ENCODE measurements at places on chromosomes 1 and 21.

GRCh38 chr1:67791686-67792085 lies 41.6 kb downstream of the GNG12 start:
- no peak for DNase-seq

DNA sequence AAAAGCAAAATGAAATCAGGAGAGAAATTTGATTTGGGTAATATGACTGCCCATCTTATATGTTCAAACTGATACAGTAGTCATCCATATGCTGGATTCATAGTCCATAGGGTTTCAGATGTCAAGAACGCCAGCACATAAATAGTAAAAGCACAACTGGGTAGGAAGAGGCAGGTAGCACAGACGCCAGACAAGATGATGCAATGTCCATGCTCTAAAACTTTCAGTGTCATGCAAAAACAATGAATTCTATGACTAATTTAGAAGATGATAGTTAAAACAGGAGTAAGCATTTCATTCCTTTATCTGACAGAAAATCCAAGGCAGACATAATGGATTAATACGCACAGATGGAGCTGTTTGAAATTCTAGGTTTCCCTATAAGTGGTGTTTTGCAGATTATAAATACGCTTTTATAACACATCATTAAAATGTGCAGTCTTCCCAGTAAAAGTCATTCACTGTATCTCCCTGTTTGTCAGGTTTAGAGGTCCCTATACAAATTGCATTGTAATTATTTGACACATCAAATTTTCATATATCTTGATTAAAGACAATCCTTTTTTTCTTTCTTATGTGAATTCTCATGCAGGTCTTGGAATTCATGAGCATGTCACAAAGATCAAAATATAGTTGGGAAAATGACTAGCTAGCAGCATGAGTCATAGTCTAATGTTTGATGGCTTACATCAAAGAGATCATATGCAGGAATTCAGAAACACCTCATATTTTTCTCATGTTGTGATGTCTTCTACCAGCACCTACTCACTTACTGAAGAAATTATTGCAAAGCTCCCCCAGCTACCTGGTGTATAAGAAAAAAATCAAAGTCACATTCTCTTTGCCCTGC lies 139.9 kb downstream of the DSCAM start:
- DNase-seq, result no peak

- no peak for DNase-seq
Measured at GRCh38 chr1:61828805-61829204, 86.5 kb downstream of the PATJ start.

DNA sequence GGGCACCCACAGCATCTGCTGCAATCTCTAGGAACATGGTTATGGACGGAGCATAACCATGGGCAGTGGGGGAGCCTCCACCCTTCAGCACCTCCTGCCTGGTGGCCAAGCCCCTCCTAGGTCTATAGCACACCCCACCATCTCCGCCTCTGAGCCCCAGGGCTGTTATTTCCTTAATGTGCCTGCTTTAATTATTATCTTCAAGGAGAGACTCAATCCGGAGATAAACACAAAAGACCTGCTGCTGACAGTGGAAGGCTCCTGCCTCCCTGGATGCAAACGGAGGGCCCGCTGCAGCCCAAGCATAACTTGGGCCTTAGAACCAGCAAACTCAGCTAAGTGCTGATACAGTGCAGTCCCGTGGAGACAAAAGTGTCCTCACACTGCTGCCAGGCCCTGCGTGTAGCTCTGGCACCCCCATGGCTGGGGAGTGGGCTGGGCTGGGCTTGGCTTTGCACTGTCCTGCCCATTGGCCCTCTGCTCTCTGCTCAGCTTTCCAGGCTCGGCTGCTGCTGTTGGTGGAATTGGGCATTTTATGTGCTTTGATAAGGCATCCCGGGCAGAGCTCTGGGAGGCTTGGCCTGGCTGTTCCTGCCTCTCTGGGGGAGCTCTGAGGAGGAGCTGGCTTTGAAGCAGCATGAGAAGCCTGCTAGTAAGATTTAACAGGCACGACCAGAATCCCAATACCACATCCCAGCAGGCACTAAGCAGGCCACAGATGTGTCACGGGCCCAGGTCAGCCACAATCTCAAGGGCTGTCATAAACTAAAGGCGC lies 620.2 kb downstream of the PTPRU start:
- no peak for DNase-seq

DNA sequence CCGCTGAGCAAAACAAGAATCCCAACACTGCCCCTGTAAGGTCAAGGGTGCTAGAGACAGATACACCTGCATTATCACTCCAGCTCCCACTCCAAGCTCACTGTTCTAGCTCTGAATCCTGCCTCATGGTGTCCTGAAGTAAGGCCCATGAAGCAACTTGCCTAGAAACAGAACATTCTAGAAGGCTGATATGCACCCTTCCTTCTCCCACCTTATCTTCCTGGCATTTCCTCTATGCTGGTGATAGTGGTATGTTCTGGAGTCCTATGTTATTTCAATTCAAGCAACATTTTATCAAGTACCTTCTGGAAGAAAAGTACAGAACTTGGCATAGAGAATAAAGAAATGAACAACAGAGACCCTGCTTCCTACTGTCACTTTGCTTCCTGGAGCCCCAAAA lies 317.1 kb upstream of the KAZN start:
- no peak for DNase-seq

GRCh38 chr1:1199961-1200875 lies 6.2 kb downstream of the TNFRSF18 start:
- no peak for DNase-seq

DNA sequence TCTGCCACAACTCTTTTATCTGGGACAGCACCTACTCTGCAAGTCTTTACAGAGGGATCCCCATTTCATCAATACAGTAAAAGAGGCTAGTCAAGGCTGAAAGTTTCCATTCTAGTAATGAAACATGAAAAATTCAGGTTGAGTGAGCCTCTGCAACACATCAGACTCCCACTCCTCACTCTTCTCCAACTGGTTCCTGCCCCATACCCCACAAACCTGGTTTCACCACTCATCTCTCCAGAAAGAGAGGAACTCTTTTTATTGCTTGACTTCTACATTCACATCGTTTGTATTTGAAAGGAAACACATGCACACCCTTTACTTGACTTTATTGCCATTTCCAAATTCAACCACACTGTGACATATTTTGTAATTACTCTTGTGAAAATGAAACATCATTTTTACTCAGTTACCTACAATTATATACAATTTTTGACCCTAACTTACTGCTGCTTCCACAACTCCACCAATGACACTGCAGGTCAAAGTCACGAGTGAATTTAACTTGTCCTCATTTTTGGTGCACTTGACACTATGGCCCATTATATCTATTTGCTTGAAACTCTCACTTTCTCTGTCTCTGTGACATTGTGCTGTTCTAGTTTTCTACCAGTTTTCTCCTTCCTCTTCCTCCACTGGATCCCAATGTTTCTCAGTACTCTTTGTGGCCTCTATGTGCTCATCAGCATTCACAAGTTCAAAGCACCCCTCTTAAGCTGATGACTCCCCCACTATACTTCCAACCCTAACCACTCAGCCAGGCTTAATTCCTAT lies 8.0 kb downstream of the STX6 start:
- no peak for DNase-seq

GRCh38 chr21:44828362-44829056 lies 10.6 kb upstream of the SUMO3 start:
- DNase-seq, result no peak

DNA sequence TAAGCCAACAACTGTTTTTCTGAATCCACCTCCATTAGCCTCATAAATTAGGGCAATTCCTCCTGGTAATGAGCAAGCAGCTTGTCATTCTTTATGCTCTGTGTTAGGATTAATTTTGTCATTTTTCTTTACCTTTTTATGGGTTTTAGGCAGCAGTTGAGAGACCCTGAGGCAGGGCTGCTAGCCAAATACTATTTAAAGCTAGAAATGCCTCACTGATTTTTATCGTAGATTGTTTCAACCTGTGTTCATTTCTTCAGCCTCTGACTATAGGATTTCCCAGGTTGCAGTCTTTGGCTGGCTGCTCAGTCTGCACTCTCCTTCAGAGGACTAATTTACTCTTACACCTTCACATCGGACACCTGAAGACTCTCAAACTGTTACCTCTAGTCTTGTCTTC lies 61.9 kb upstream of the RABGAP1L start:
- no peak for DNase-seq

GRCh38 chr21:26179501-26179900 lies 8.9 kb upstream of the APP start:
- no peak for DNase-seq

DNA sequence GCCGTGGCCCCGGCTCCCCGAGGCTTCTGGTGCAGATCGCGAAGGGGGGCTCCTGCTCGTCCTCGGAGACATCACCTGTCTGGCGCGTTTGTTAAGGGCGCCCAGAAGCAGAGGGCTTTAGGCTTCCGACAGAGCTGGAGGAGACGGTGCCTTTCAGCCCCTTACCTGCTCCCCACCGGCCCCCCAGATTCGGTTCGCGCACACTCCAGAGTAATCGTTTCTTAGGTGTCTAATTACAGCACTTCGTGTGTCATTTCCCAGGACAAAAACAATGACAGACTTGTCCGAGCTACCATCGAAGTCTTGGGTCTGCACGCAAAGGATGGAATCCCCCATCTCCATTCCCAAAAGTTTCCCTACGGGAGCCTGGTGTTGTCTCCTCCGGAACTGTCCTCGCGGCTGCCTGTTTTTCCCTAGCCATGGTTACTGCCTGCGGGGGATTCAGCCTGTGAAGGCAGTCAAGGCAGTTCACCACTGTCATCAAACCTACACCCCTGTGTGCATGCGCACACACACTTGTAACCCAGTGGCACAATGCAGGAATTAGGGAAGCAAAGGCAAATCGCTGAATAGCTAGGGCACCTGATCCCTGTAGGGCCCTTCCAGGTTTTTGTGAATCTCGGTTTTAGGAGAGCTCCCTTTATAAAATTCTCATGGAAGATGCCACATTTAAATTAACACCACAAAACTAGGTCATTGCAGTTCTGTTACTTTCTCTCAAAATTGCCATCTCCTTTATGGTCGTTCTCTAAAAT lies 738 bp upstream of the CDC42BPA start:
- no peak for DNase-seq

- DNase-seq, result no peak
Measured at GRCh38 chr21:44294391-44295162, 5.3 kb upstream of the PFKL start.

DNA sequence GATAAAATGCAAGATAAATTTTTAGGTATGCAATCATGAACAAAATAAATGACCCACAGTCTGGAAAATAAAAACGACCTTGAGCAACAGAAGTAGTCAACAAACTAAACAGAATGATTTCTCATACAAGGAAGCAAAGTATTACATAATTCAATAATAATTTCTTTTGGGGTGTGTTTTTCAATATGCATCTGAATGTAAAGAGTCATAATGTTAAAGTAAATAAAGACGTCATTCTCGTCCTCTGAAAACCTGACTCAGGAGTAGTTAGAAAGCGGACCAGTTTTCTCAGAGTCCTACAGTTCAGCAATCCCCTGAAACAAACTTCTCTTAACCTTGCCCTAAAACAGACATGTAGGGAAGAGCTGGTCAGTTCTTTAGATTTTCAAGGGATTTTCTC lies 18.6 kb downstream of the CDC42BPA start:
- no peak for DNase-seq

GRCh38 chr1:205811660-205812059 lies 1.3 kb downstream of the SLC41A1 start:
- no peak for DNase-seq

DNA sequence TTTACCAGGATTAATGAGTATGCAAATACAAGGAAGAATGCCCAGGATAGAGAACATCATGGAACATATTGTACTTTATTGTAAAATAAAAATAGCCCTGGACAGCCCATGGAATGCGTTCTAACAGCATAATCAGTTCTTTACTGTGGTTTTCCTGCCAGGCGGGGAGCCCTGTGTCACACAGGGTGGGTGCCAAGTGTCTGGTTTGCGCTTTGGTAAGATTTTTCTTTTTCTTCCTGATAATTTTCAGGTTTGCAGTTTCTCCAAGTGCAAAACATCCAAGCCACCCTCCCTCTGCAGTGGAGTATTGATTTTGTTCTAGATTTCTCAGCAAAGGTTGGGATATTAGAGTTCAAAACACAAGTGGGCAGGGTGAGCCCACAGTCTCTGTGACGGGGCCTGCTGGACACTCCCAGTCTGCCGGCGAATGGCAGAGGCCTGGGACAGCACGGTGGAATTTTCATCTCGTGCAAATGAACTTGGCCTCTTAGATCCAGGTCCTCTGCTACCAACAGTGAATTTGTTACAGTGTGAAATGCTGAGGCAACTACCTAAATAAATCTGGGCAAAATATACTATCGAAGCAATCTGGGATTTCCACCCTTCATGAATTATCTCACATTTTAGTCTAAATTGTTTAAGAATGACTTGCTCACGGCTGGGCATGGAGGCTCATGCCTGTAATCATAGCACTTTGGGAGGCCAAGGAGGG lies 15.6 kb upstream of the KCNJ15 start:
- no peak for DNase-seq

DNA sequence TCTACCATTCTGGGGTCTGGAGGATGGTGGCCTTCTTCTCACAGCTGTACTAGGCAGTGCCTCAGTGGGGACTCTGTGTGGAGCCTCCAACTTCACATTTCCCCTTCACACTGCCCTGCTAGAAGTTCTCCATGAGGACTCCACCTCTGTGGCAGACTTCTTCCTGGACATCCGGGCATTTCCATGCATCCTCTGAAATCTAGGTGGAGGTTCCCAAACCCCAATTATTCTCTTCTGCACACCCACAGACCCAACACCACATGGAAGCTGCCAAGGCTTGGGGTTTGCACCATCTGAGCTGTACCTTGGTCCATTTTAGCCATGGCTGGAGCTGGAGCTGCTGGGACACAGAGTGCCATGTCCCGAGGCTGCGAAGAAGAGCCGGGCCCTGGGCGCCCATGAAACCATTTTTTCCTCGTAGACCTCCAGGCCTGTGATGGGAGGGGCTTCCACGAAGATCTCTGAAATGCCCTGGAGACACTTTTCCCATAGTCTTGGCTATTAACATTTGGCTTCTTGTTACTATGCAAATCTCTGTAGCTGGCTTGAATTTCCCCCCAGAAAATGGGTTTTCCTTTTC lies 170.5 kb downstream of the FOXD2 start:
- no peak for DNase-seq

DNA sequence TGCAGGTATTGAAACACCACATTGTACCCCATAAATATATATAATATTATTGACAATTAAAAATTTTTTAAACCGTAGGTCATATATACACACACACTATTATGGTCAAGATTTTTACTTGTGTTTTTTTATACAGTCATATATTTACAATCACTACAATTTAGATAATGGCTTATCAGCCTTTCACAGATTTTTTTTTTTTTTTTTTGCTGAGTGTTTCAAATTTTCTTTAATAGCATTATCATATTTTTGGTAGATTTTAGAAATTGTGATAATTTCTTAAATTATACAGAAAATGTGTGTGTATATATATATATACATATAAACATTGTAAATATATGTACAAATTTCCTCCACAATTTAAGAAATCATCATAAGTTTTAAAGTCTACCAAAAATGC lies 68.6 kb upstream of the RGS2 start:
- no peak for DNase-seq

DNA sequence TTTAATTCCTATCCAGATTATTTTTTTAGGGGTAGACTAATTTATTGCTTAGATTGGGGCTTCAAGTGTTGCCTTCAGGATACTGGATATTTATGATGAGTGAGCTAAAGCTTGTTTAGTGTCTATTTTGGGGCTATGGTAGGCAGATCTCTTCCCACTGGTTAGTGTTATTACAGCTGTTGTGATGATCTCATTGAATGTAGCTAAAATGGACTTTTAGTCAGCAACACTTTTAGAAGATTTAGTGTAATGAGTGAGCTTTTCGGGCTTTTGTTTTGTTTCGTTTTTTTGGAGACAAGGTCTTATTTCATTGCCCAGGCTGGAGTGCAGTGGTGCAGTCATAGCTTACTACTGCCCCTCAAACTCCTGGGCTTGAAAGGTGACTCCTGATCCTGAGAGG lies 14.2 kb downstream of the THRAP3 start:
- DNase-seq, result no peak

- no peak for DNase-seq
Measured at GRCh38 chr1:59565611-59566410, 248.9 kb upstream of the HOOK1 start.
